ENCODE measurements at places on chromosomes 3 and 15.

GRCh38 chr15:81029414-81030300 lies 28.9 kb downstream of the TLNRD1 start:
- DNase-seq = no peak

DNA sequence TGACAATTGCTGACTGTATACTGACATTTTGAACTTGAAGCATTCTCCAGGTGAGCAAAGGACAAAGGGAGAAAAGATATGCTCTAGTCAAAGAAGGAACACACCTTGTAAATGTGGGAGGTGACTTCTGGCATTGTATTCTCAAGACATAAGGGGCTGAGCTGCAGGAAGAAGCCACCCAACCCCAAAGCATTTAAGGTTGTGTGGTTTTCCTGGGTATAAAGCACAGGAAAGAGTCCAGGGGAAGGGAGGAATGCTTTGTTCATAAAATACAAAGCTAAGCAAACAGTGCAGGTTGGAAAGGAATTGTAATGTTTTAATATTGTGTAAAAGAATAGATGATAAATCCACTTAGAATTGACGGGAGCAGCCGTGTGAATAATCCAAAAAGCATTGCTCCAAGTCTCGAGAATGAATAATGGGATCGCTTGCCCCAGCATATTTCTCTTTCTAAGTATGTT lies 102.4 kb upstream of the LRIG1 start:
- DNase-seq = no peak

DNA sequence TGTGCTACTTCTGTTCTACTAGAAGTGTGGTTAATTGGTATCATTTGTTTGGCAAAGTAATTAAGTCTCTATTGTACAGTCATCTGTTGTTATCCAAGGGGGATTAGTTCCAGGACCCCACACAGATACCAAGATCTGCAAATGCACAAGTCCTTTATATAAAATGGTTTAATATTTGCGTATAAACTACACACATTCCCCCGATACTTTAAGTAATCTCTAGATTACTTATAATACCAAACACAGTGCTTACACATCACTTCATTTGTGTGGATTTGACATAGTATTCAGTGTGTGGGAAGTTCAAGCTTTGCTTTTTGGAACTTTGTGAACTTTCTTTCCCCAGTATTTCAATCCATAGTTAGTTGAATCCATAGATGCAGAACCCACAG lies 50.5 kb upstream of the ABI3BP start:
- no peak for DNase-seq

DNA sequence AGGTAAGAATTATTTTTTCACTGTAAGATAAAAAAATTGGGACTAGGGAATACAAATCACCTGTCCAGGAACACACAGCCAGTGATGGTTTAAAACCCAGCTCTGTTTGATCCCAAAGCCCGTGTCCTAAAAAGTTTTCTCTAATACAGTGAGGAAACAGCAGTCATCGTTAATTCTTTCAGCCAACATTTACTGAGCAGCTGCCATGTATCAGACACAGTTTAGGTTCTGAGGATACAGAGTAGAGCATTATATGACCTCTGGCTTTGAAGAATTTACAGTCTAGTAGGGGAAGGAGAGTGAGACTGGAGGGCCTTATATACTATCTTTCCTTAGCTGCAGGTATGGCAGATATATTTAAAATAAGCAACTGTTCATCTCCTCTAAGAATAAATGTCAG lies 82.7 kb downstream of the KCNMB2 start:
- no peak for DNase-seq

GRCh38 chr3:155859859-155860258 lies 5.6 kb upstream of the SLC33A1 start:
- no peak for DNase-seq

DNA sequence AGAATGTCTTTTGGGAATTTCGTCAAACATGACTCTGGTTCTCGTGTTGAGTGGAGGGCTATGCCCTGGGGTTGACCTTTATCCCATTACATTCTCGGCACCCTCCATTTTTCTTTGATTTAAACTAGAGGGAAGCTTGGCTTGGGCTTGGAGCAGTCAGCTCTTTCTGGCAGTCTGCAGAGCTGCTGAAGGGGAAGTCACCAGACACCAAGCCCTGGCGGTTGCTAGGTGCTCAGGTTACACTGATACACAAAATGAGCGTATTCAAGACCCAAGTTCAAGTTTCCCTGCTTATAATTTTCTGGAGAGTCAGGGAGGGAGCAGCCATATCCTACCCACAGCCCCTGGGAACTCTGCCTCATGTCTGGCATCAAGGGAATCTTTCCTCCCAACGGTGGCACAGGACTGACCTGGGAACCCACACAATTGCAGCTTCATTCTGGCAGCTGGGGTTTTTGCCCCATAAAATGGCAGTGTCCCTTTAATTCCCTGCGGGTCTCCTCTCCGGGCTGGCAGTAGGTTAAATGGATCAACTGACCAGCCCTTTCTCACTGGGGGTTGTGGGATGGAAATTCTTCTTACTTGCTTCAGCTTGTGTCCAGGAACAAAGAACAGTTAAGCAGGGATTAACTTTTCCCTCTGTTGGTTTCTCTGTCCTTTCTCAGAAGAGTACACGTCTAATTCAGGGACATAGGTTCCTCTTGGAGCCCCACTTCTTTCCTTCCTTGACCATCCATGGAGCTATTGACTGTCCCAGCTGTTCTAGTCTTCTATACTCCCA lies 110.0 kb upstream of the DLG1 start:
- no peak for DNase-seq

- no peak for DNase-seq
These were observed 179.4 kb downstream of the OPA1 start for GRCh38 chr3:193772422-193772763.

GRCh38 chr3:30644615-30645014 lies 38.2 kb downstream of the TGFBR2 start:
- DNase-seq = no peak

DNA sequence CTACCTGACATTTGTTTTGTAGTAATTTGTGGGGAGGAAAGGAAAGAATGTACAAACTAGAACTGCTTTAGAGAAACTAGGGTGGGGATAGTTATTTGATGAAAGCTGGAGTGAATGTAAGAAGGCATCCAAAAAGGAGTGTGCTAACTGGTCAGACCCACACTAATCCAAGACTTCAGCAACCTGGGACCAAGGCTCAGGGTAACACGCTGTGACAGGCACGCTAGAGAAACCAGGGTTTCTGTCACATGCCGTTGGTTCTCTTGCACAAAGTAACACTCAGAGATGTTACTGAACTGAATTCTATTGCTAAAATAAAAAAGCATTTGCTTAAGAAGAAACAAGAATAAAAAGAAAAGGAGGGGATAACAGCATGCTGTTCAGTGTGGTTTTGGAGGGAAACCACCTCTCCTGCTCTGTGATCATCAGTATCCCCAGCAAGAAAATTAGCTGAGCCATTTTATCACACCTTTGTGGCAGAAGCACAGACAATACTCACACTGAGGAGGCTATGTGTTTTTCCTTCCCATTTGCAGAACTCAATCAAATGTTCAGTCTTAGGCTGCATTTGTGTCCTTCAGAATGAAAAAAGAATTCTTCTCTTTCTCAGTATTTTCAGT lies 2.8 kb upstream of the CCDC80 start:
- DNase-seq = no peak

- no peak for DNase-seq
These were observed 244.4 kb upstream of the GOLGA6L4 start for GRCh38 chr15:83991163-83991562.

- DNase-seq = no peak
These were observed 307.9 kb upstream of the CBLB start for GRCh38 chr3:106176734-106177133.

DNA sequence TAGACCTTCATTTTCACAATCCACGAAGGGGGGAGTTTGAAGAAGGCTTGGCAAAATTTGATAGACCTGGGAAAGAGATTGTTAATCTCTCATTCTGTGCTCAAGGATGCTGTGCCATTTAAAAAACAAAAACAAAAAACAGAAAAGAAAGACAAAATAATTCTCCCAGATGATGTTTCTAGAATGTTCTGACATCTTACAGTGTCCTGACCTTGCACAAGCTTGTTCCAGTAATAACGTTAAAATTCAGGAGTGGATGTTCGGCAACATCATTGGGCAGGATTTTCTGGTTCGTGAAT lies 79.9 kb downstream of the SMAD3 start:
- DNase-seq = no peak

DNA sequence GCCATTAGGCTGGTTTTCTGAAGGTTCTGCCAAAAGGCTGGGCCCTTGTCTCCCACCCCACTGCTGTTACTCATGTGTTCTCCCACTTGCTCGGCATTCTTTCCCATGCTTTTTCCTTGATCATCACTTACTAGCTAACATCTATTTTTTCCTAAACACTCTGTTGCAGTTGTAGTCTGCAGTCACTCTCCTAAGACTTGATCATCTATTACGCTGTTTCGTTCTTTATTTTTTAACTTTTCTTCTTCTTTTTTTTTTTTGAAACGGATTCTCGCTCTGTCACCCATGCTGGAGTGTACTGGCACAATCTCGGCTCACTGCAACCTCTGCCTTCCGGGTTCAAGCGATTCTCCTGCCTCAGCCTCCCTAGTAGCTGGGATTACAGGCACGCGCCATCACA lies 176.3 kb downstream of the IGF1R start:
- DNase-seq = no peak

DNA sequence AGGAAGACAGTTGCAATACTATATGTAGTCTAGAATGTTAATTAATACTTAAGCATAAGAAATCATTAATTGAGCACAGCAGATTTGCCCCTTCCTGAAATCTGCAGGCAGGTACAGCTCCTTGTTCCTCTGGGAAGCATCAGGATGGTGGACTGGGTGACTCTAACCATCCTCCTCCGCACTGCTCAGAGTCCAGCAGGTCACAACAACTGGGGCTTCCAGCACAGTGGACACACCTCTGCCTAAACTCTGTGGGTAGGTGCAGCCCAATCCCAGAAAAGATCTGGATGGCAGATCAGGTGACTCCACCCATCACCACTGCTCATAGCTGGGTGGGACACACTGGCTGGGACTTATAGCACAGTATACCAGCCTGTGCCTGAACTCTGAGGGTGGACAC lies 189.9 kb upstream of the TMCO5A start:
- DNase-seq = no peak

DNA sequence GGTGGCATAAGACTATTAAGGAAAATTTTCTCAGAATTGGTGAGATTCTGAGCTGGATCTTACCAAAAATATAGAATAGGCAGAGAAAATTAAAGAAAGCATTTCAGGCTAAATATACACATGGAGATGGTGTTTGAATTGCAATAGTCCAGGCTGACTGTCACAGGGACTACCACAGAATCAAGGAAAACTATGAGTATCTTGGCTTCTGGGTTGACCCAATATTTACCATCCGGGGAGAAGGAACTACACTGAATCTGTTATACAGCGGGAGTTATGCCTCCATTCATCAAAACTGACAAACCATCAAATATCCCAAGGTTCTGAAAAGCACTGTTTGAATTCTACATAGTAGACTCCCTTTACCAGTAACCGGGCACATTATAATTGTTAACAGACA lies 102.2 kb downstream of the TUSC7 start:
- DNase-seq = no peak

DNA sequence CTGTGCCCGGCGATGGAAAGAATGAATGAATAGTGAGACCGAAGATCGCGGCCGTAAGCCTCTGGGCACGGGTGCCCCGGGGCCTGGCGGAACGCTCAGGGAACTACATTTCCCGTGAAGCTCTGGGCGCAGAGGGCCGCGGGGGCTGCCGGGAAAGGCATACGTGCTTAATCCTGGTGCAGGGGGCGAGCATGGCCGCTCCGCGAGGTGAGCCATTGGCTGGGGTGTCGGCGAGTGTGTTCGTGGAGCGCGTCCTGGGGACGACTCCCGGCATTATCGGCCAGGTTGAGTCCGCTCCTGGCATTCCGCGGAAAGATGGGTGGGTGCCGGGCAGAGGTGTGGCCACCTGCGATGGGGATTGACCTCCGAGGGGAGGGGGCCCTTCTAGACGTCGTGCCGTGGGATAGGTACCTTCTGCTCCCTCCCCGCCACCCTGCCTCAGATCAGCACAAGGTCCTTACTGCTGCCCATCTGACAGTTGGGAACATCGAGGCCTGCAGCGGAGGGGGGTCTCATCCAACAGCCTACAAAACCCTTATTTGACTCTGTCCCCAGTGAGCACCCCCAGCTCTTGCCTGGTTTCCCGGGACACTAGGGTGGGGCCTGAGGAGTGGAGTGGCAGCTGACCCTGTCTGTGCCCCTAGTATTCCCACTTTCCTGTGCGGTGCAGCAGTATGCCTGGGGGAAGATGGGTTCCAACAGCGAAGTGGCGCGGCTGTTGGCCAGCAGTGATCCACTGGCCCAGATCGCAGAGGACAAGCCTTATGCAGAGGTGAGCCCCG lies at the start of gene MPI:
Gene MPI (plus strand): TSS at position 160 of the 782 bp plus-strand sequence. CDS start 32 bp downstream, at position 192.
- DNase-seq = peak; percentile 76

DNA sequence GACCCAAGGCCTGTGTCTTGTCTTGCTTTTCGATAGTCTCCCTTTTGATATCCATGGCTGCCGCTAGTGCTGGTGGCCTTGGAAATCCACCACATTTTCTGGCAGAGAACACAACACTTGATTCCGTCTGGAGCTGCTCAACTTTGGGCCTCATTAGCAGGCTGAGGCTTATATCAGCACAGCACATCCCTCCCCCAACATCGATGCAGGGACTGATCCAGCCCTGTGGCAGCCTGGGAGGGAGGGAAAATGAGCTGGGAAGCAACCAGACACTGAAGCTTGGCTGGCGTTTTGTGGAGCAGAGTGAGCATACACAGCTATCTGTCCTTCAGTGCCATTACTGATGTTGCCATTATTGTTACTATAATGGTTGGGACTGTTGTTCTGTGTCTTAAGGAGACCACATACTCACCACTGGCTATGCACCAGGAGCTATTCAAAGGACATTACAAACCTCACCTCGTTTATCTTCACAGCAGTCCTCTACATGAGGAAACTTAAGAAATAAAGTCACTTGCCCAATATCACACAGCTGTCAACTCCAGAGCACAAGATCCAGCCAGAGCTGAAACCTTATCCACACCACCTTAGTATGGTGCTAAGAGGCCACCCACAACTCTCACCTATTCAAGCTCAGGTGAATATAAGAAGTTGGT lies 102.9 kb downstream of the SUCLG2 start:
- no peak for DNase-seq

GRCh38 chr15:77179541-77179998 lies 108.7 kb upstream of the TSPAN3 start:
- DNase-seq = no peak

DNA sequence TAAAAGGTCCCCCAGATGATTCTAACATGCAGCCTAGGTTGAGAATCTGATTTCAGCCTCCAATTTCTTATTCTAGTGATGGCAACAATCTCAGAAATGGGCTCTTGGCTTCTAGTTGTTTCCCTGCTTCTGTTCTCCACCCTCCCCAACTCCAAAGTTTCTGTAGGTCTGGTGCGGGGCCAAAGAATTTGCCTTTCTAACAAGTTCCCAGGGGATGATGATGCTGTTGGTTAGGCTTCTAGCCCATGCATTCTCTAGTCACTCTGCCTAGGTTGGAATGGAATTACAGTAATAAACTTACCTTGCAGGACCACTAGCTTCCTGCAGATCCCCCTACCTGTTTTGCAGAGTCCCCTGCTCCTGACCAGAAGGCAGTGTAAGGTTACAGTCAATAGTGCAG lies 103.2 kb upstream of the PPP2R3A start:
- DNase-seq = no peak

- peak; percentile 68 for DNase-seq
These were observed 6.3 kb upstream of the SCN5A start for GRCh38 chr3:38655708-38656300.

All from NT2/D1 (cell line).